ENCODE measurements at places on chromosomes 3 and 15.

DNA sequence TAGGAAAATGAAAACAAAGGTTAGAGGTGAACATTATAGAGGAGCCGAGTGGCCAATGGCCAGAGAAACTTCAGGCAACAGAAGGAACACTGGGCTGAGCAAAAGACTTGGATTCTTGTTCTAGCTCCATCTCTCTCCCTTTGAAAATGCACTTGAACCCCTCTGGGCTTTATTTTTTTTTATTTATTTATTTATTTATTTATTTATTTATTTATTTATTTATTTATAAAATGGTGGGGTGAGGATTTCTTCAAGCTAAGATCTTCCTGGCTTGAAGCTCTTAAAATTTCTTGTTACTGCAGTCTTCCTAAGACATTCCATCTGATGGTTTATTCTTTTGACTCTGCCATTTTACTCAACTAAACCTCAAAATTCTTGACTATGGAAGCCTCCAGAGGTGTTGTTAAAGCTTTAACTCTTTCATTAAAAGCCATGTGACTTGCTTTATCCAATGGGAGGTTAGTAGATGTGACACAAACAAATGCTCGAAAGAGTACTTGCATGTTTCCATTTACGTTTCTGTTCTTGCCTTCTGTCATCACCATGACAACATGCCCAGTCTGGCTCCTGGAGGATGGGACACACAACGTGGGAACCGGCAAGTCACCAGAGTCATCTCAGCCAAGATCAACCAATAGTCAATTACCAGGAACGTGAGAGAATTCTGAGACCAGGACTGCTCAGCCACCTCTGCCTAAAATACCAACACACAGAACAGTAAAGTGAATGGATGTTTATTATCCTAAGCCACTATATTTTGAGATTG, 325.2 kb upstream of the CTNNB1 start:
- no peak for DNase-seq

DNA sequence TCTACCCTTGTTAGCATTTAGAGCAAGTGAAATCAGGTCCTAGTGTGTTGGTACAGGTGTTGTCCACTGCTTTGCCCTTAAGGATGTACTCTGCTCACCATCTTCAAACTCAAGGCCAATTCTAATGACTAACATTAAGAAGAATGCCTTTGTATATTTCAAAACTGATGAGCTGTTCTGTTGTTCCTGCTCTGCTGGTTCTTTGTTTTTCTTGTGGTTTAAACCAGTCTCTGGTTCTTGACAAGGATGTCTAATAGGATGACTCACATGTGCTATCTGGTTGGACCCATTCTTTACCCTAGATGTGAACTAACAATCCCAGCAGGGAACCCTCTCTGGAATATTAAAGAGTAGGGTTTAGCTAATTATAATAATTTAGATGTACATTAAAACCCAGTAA, 17.3 kb downstream of the ABHD5 start:
- no peak for DNase-seq

- no peak for DNase-seq
Observed at GRCh38 chr15:101276501-101277037, 716 bp downstream of the SELENOS start.

DNA sequence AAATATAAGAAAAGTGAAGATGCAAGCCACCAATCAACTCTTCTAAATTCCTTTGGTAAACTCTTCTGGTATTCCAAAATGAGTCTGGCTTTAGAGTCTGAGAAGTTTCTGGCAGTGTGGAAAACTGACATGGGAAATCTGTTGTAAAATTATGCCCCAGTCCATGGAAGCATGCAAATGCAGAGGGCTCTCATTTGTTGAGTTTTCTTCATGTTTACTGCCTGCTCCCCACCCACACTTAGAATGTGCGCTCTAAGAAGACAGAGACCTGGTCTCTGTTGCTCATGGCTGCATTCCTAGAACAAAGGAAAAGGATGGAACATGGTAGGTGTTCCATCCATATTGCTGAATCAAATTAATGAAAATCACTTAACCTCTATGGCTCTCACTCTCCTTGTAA, 411.8 kb upstream of the PDZRN3 start:
- DNase-seq, result no peak

DNA sequence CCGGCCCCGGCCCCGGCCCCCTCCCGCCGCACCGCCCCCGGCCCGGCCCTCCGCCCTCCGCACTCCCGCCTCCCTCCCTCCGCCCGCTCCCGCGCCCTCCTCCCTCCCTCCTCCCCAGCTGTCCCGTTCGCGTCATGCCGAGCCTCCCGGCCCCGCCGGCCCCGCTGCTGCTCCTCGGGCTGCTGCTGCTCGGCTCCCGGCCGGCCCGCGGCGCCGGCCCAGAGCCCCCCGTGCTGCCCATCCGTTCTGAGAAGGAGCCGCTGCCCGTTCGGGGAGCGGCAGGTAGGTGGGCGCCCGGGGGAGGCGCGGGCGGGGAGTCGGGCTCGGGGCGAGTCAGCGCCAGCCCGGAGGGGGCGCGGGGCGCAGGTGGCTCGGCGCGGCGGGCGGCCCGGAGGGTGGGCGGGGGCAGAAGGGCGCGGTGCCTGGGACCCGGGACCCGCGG, 352 bp downstream of the CHRD start:
- peak; percentile 56 for DNase-seq

- DNase-seq, result no peak
Observed at GRCh38 chr3:104887619-104888018, 479.1 kb upstream of the ALCAM start.
